Caki2 (cell line): ENCODE measurements at places on chromosomes 2 and 18.

DNA sequence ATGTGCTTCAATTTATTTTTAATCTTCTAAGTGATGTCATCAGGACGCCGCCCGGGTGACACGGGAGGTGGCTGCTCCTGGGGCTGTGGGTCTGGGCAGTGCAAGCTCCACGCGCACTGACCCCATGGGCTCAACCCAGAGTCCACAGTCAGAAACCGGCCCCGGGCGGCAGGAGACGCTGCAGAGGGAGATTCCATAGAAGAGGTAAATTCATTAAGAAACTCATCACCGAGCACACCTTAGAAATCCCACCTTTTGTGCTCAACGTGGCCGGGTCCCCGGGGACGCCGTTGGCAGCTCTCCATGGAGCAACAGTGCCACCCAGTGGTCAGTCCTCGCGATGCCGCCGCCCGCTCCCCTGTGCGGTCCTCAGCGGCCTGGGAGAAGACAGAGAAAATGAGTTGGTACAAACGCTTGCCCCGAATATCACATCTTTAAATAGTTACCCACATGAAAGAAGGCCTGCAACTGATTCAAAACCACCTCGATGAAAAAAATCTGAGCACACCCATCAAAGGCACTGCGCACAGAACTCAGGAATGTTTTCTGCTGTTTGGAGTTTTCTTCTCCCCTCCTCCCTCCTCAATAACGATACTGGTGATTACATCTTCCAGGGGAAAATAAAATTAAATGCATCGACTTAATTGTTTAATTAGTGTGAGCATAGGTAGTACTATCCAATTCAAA lies 92.6 kb downstream of the CMPK2 start:
- peak; percentile 51 for DNase-seq

DNA sequence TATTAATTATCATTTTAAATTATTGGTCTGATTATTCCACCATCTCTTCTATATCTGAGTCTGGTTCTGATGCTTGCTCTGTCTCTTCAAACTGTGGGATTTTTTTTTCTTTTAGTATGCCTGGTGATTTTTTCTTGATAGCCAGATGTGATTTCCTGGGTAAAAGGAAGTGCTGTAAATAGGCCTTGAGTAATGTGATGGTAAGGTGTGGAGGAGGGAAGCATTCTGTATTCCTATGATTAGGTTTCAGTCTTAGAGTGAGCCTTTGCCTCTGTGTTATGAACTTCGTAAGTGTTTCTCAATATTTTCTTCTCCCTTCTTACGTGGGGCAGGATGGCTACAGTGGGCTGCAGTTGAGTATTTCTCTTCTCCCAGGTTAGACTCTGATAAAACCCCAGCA lies 103.0 kb downstream of the EHBP1 start:
- DNase-seq, result no peak

GRCh38 chr2:230898713-230899091 lies 26.3 kb downstream of the GPR55 start:
- DNase-seq, result no peak

GRCh38 chr2:199907008-199907714 lies 3.9 kb upstream of the C2orf69 start:
- DNase-seq, result no peak

DNA sequence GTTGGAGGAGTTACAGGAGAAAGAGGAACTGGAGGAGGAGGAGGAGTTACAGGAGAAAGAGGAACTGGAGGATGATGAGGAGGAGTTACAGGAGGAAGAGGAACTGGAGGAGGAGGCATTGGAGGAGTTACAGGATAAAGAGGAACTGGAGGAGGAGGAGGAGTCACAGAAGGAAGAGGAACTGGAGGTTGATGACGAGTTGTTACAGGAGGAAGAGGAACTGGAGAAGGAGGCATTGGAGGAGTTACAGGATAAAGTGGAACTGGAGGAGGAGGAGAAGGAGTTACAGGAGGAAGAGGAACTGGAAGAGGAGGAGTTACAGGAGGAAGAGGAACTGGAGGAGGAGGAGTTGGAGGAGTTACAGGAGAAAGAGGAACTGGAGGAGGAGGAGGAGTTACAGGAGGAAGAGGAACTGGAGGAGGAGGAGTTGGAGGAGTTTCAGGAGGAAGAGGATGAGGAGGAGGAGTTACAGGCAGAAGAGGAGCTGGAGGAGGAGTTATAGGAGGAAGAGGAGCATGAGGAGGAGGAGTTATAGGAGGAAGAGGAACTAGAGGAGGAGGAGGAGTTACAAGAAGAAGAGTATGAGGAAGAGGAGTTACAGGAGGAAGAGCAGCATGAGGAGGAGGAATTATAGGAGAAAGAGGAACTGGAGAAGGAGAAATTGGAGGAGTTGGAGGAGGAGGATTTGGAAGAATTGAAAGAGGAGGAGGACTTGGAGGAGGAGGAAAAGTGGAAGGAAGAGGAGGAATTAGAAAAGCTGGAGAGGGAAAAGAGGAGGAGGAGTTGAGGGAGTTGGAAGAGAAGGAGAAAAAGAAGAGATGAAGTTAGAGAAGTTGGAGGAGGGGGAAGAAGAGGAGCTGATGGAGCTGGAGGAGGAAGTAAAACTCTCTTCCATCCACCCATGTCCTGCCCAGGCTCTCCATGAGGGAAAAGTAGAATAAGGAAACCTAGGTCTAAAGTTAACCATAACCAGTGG lies 37.2 kb downstream of the CLASP1 start:
- no peak for DNase-seq

DNA sequence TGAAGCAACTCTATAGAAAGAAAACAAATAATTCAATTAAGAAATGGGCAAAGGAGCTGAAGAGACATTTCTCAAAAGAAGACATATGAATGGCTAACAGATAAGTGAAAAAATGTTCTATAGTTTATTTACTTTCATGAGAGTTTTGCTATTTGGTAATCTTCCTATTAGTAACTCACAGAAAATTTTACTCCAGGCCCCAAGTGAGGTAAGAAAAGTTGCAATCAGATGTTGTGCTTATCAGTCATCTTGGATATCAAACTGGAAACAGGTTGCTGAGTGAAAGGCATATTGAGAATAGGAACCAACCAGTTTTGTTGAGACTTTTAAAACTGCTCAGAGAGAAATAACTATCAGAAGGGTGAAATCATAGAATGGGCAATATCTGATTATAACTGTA lies 1179.0 kb upstream of the ACVR2A start:
- no peak for DNase-seq

GRCh38 chr2:28547906-28548600 lies 52.2 kb downstream of the PLB1 start:
- no peak for DNase-seq

GRCh38 chr18:48777744-48778116 lies 173.0 kb downstream of the SMAD7 start:
- no peak for DNase-seq
